ENCODE measurements at places on chromosomes 11 and 22.
A peak's percentile ranks its signal among the peaks of the same experiment; 100 is the strongest.

DNA sequence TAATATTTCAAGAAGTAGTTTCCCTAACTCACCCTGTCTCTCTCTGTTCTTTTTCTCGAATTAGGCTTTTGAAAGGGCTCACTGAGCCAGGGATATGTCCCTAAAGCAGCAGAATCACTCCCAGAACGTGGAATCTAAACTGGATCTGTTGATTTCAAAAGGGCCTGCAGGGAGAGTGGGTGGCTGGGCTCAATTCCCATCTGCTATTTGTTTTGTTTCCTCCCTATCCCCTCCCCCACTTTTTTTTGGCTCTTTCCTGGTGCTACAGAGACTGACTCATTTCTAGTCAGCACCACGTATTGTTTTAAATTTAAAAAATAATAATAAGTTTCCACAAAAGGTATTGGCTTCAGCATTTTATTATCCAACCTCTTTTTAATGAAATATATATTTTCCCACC lies 961.5 kb downstream of the FAM181B start:
- DNase-seq: no peak

DNA sequence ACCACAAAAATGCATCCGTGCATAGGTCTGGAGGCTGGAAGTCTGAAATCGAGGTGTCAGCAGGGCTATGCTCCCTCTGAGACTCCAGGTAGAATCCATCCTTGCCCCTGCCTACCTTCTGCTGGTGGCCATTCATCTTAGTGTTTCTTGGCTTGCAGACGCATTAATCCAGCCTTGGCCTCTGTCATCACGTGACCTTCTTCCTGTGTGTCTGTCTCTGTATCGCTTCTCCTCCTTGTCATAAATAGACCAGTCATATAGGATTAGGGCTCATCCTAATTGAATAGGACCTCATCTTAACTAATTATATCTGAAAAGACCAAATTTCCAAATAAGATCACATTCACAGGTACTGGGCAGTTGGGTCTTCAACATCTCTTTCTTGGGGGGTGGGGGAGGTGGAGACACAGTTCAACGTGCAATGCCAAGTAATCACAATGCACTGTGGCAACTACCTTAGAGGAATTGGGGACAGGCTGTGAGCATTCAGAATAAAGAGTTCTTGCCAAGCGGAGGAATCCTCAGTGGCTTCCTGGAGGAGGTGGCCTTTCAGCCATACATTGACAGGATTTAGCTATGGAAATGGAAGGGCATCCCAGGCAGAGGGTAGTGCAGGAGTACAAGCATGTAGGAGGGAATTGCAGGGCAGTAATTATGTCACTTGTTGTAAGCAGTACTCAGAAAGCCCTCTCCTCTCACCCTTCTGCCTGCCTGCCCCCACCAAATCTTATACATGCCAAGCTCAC lies 96.2 kb upstream of the SYT13 start:
- DNase-seq: no peak

- DNase-seq: no peak
Measured at GRCh38 chr11:96147186-96147585, 195.8 kb downstream of the MAML2 start.

- no peak for DNase-seq
Measured at GRCh38 chr11:129814244-129815014, 1.2 kb upstream of the TMEM45B start.

- DNase-seq: peak; percentile 53
Measured at GRCh38 chr11:69312453-69313404, 18.8 kb downstream of the MYEOV start.

- DNase-seq: peak; percentile 64
Measured at GRCh38 chr11:20367313-20367948, 3.9 kb downstream of the HTATIP2 start.

- peak; percentile 34 for DNase-seq
Measured at GRCh38 chr11:100612766-100613165, 74.3 kb upstream of the ARHGAP42 start.

DNA sequence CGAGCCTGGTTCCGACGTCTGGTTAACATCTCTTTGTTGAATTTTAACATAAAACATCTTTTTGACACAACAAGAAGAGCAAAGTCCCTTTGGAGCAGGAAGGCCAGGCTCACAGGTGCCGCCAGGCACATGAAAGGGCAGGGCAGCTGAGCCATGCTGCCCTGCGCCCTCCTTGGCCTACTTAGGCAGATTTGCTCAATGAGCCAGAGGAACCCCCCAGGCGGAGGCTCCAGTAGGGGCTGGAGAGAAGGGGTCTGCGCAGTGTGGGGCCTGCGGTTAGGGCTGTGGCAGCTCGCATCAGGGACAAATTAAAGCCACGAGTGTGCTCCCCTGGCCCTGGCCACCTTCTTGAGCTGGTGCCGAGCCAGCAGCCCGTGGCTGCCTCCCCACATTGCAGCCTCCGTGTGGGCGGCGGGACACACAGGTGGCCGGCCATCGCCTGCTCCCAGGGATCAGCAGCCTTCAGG lies 9.9 kb upstream of the SLC22A12 start:
- no peak for DNase-seq

DNA sequence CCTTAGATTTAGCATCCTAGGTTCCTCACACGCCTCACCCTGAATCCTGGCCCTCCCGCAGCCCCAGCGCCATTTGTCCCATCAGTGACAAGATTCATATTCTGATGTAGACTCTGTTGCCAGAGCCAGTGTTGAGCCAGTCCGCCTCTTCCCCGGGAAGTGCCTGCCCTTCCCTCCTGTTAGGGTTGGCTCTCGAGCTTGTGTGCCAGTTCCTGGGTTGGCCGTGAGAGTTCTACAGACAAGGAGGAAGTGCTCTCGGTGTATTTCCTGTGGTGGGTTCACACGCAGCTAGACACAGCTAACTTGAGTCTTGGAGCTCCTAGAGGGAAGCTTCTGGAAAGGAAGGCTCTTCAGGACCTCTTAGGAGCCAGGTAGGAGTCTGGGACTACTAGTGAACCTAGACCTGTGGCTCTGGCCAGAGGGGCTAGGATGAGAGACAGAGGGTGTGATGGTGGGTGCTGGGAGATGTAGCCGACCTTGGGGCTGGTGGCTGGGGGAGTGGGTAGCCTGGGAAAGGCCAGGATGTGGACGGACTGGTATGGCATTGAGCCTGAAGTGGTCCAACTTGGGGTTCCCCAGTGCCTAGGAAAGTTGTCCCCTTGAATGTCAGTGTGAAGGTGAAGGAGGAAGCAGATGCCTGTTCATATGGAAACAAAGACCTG lies at the start of gene IL18BP:
TSS of gene IL18BP (plus strand) at position 261 of the 662 bp plus-strand sequence. CDS start 1,076 bp downstream, outside the sequence.
- DNase-seq: peak; percentile 55

DNA sequence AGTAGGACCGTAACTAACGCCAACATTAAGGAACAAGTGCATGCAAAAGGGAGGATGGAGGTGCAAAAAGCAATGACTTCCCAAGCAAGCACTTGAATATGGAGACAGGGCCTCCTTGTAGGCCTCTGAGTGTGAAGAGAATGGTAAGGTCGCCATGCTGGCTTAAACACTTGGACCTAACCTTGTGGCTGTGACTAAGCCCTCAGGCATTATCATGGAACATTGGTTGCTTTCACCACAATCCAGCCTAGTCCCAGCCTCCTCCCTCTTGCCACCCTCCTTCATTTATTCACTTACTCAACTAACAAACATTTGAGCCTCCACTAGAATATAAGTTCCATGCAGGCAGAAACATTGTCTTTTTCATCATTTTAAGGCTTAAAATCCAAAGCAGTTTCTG lies 11.9 kb upstream of the SYTL2 start:
- DNase-seq: no peak

GRCh38 chr11:35330931-35331330 lies 88.4 kb downstream of the SLC1A2 start:
- DNase-seq: no peak

DNA sequence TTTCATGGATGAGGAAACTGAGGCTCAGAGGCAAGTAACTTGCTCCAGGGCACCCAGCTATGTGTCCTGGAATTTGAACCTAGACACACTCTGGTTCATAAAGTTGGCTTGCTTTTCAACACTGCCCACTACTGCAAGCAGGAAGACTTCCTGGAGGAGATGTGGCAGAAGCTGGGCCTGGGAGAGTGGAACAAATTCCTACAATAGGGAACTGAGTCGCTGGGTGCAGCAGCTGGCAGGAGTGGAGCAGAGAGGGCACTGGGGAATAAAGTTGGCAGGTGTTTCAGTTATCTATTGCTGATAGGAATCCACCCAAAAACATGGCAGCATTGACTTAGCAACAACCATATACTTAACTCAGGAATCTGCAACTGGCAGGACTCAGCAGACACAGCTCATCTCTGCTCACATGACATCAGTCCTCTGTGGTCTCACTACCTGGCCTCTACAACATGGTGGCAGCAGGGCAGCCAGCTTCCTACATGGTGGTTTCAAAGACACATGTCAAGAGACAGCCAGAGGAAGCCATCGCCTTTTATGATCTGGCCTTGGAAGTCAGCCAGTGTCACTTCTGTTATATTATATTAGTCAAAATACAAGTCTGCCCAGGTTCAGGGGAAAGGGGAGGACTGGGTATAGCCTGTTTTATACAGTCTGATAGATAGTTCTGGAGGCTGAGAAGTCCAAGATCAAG lies 10.6 kb upstream of the CARD10 start:
- peak; percentile 30 for DNase-seq

DNA sequence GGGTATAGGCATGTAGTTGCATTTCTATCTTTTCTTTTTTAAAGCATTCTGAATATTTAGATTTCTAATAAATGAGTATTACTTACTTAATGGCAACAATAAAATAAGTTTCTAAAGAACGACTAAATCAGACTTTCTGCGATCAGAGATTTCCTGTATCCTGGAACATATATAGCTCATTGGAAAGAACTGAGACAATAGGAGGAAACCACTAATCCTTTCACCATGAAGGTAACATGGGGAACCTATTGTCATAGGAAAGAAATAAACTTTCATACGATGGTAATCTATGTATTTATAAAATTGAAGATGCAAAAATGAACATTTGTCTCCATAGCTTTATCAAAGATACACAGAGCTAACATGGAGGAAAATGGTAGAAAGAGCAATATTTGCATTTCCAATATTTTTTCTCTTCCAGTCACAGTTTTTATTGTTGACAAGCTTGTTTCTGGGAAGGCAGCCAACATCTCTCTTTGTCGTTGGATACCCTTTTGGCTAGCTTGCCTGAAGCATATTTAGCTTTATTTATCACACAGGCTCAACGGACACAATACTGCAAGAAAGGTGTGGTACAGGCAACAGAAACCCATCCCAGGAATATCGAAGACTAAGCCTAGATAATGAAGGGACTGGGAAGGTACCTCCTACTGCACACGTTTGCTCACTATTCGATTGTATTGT lies 293.3 kb upstream of the MPPED2 start:
- DNase-seq: no peak

- DNase-seq: no peak
Measured at GRCh38 chr11:19723572-19724342, 11.1 kb downstream of the NAV2 start.

DNA sequence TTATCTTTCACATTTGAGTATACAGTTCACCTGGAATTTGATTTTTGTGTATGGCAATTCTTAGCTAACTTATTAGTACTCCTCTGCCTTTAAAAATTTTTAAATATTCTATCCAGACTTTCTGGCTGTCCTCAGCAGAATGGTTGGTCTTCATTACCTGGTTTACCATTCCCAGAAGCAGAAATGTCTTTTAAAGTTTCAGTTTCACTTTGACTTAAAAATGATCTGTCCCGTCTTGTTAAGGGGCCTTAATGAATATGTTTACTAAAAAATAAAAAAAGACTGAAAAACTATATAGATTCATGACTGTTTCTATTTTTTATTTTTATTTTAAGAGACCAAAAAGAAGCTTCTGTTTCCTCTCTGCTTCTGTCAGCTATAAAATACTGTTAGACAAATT lies 70.5 kb upstream of the TNRC6B start:
- no peak for DNase-seq

GRCh38 chr11:84476581-84476980 lies 1150.6 kb downstream of the DLG2 start:
- no peak for DNase-seq

GRCh38 chr11:12812849-12813248 lies 138.6 kb downstream of the TEAD1 start:
- DNase-seq: no peak

- no peak for DNase-seq
Measured at GRCh38 chr22:47168441-47168840, 406.0 kb downstream of the TBC1D22A start.

DNA sequence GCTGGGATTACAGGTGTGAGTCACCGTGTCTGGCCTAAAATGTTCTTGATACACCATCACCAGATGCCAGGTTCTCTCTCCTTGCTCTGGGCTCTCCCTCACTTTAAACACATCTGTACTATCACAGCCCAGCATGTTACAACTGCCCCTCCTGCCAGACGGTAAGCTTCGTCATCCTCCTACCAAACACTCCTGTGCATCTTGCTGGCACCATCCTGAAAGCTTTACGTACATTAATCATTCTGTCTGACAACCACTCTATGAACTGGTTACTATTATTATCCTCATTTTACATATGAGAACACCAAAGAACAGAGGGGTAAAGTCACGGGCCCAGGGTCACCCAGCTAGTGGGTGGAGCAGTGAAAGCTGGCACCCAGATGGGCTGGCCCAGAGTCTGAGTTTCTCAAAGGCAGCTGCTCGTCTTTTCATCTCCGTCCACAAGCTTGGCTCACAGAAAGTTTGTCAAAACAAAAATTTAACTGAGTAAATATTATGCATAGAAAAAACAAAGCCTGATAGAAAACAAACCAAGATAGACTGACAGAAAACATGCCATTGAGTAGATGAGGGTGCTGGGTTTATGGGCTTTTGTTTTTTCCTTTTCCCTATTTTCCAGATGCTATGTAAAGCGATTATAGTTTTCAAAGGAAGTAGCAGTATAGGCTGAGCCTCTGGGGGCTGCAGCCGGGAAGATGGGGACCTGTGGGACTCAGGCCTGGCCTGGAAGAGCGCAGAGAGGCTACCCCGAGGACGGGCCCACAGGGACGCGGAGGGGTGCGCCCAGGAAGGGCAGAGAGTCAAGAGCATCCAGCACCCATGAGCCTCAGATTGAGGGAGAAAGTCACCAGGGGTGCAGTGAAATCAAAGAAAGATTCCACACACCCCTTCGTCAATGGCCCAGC lies 9.5 kb downstream of the PLA2G6 start:
- DNase-seq: no peak
